Heart left ventricle (tissue), 16 donors: ENCODE measurements at places on chromosomes 4 and X. TPM values are rescaled to one million over a fixed set of nuclear protein-coding genes. Genes with fewer than 3 reads are reported as not detected.

MYL5 gene
- total RNA-seq: 3.0 TPM

NLGN3 gene
- 0.32 TPM for total RNA-seq

HPGD gene
- 0.81 TPM for total RNA-seq

DNA sequence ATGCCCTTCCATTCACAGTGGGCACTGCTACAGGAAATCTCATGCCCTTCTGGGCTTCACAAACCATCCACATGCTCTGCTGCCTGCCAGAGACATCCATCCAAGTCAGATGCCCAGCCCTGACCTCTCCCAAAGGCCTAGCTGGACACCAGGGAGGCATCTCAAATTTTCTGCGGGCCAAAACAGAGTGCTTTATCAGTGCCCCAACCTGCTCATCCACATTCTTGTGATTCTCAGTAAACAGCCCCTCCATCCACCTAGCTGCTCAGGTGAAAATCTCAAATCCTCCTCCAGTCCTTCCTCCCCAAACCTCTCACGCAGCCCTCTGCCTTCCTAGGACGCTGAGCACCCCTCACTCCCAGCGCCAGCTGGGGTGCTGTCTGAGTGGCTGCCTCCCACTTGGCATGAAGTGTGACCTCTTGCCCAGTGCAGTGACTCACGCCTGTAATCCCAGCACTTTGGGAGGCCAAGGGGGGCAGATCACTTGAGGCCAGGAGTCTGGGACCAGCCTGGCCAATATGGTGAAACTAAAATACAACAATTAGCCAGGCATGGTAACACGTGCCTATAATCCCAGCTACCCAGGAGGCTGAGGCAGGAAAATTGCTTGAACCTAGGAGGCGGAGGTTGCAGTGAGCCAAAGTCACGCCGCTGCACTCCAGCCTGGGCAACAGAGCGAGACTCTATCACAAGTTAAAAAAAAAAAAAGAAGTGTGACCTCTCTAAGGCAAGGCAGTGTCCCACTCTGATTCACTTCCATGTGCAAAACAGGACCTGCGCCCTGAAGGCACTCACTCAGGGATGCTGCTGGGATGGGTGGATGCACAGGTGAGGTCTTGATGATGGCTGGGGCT lies 1.7 kb upstream of the AFAP1 start:
- H3K4me3 ChIP-seq: no peak overlapping the region
- no peak for DNase-seq
- peaks cover 4% of the 10 kb centered on the region for H3K27me3 ChIP-seq

FGG gene
- total RNA-seq: 0.35 TPM

- no peak for DNase-seq
- H3K4me1 ChIP-seq: peaks cover 8% of the 10 kb centered on the region
- no peak overlapping the region for H3K4me3 ChIP-seq
- H3K27me3 ChIP-seq: no peaks in the 10 kb centered on the region
- peaks cover 88% of the 10 kb centered on the region for H3K36me3 ChIP-seq
These were observed 68.7 kb upstream of the ADAD1 start for GRCh38 chr4:122309988-122310626.

- no peaks in the 10 kb centered on the region for H3K4me1 ChIP-seq
- no peak overlapping the region for H3K4me3 ChIP-seq
- H3K27me3 ChIP-seq: no peaks in the 10 kb centered on the region
- H3K36me3 ChIP-seq: no peaks in the 10 kb centered on the region
- no peak overlapping the region for H3K27ac ChIP-seq
These were observed 42.2 kb upstream of the EPGN start for GRCh38 chr4:74266081-74266480.

DNA sequence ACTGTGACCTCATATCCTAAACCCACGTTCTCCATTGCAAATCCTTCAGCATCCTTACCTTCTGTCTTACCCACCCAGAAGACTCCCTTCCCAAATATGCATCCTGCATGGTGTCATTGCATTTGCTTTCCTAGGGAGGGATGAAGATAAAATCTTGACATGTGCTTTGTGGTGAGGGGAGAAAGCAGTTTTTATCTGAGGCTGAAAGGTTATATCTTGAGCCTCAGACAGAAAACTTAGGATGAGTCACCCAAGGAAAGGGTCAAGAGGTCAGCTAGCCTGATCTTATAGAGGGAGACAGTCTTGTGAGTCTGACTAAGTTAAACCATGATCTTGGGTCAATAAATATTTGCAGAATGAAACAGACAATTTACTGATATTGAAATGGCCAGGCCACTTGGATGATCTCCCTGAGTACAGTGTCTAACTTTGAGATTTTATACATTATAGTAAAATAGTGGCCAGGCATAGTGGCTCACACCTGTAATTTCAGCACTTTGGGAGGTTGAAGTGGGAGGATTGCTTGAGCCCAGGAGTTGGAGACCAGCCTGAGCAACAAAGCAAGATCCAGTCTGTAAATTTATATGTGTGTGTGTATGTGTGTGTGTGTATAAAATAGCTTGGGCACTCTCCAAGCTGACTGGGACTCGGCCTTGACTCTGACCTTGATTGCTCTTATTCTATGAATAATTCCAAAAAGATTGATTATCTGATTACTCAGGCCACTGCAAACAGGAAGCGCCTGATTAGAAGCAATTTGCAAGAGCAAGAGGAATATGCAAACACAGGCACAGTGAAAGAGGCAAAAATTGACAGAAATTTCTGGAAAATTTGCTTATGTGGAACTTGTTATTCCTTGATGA lies 15.4 kb upstream of the FAM9C start:
- H3K4me1 ChIP-seq: no peaks in the 10 kb centered on the region
- H3K27ac ChIP-seq: no peak overlapping the region
- H3K27me3 ChIP-seq: peaks cover 8% of the 10 kb centered on the region
- no peak overlapping the region for H3K4me3 ChIP-seq
- no peak for DNase-seq

- peak overlapping the region; percentile 49 for H3K4me3 ChIP-seq
- H3K4me1 ChIP-seq: no peaks in the 10 kb centered on the region
- H3K36me3 ChIP-seq: no peaks in the 10 kb centered on the region
- no peak for DNase-seq
These were observed 31.4 kb upstream of the BBS12 start for GRCh38 chr4:122701061-122701460.

ZAR1 gene
- not detected for total RNA-seq

DNA sequence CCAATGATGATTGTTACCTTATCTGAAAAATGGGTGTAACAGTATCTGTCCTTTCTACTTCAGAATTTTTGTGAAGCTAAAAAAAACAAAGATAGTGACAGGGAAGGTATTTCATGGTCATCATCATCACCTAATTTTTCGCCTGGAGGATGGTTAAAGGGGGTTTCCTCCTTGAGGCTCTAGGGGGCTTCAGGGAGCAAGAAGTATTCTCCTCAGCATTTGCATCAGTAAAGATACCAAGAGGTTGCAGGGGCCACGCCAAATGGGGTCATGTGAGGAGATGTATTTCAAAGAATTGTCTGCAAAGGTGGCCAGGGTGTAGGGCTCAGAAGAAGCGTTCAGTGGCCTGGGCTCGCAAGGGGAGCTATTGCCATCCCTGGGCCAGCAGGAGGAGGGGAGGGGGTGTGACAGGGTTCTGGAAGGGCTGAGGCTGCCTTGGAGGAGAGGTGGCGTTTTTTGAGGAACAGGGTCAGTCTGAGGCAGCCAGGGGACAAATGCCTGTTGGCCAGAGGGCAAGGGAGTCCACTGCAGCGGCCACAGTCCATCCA lies 7.3 kb upstream of the NSG1 start:
- DNase-seq: no peak
- no peaks in the 10 kb centered on the region for H3K4me1 ChIP-seq
- no peaks in the 10 kb centered on the region for H3K36me3 ChIP-seq
- H3K27ac ChIP-seq: no peak overlapping the region
- no peak overlapping the region for H3K4me3 ChIP-seq

DNA sequence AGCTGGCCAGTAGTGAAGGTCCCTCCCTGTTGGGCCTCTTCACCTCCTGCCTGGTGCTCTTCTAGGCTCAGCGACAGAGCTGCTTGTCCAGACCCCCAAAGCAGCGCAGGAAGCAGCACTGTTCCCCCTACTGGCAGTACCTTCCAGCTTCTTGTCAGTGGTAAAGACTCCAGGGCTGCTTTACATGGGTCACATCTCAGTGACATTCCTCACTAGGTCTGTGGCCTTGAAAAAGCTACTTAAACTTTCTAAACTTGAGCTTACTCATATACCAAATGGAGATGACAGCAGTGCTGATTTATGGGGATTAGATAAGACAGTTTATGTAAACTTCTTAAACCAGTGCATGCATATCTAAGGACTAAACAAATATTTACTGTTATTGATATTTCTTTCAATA lies 117.3 kb downstream of the FAT4 start:
- H3K4me3 ChIP-seq: no peak overlapping the region
- no peaks in the 10 kb centered on the region for H3K36me3 ChIP-seq
- peak; percentile 36 for DNase-seq

SOD3 gene
- 92.1 TPM for total RNA-seq

BBS12 gene
- 10.4 TPM for total RNA-seq

GRCh38 chr4:24589448-24589847 lies 5.1 kb upstream of the DHX15 start:
- no peak overlapping the region for H3K27ac ChIP-seq
- H3K4me3 ChIP-seq: no peak overlapping the region
- no peaks in the 10 kb centered on the region for H3K27me3 ChIP-seq
- H3K36me3 ChIP-seq: no peaks in the 10 kb centered on the region
- no peaks in the 10 kb centered on the region for H3K4me1 ChIP-seq

- no peak overlapping the region for H3K4me3 ChIP-seq
- no peak for DNase-seq
- no peaks in the 10 kb centered on the region for H3K4me1 ChIP-seq
- H3K36me3 ChIP-seq: no peaks in the 10 kb centered on the region
These were observed 19.7 kb upstream of the MTM1 start for GRCh38 chrX:150548684-150549083.

SLC16A2 gene
- total RNA-seq: 8.0 TPM

- H3K27ac ChIP-seq: no peak overlapping the region
- DNase-seq: no peak
- no peaks in the 10 kb centered on the region for H3K4me1 ChIP-seq
- H3K27me3 ChIP-seq: no peaks in the 10 kb centered on the region
- no peak overlapping the region for H3K4me3 ChIP-seq
These were observed 99.8 kb downstream of the ARSF start for GRCh38 chrX:3141031-3141430.

DNA sequence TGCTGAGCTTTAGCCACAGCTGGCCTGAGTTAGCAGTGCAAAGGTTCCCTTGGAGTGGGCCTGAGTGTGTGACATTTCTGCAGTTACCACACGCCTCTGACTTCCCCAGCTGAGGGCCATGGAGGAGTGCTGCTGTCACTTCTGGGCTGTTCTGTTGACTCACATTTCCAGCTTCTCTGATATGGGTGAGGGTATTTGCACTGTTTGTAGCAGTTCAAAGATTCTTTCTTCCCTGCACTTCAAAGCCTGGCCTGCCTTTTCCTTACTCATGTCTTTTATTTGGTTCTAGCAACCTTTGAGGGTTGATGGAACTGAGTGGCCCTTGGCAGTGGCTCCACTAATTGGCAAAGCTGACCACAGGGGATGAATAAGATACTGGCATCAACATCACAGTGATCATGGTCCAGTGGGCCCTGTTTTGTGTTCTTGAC lies 26.4 kb upstream of the SCML1 start:
- H3K36me3 ChIP-seq: no peaks in the 10 kb centered on the region
- no peak for DNase-seq
- H3K4me1 ChIP-seq: no peaks in the 10 kb centered on the region
- no peaks in the 10 kb centered on the region for H3K27me3 ChIP-seq

CFP gene
- total RNA-seq: 2.0 TPM

NMU gene
- total RNA-seq: not detected

GRCh38 chr4:156336511-156336910 lies 382.8 kb upstream of the CTSO start:
- no peaks in the 10 kb centered on the region for H3K4me1 ChIP-seq
- no peaks in the 10 kb centered on the region for H3K27me3 ChIP-seq
- no peak overlapping the region for H3K4me3 ChIP-seq
- no peak overlapping the region for H3K27ac ChIP-seq
- no peak for DNase-seq

DNA sequence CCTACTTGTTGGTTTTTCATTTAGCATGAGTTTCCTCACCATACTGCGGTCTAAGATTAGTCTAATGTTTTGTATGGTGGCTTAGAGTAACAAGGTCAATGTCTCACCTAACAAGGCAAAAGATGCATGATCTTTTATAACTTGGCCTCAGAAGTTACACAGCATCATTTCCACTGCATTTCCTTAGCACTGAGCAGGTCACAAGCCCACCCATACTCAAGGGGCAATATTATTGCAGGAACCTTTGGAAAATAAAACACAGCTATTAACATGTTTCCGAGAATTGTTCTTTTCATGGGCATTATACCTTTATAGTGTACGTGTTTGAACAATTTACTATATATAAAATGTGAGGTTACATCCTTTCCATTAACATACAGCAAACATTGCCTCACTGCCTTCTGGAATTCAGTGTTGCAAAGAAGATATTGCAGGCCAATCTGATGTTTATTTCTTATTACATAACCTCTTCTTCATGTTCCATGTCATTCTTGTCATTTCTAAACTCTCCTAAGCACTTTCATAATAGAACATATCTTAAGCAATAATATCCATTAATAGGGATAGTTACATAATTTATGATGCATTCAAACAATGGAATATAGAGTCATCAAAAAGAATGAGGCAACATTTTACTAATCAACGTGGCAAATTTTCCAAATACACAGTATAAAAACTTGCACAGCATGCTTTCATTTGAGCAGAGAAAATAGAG lies 153.8 kb downstream of the AREG start:
- no peak overlapping the region for H3K4me3 ChIP-seq
- H3K4me1 ChIP-seq: no peaks in the 10 kb centered on the region
- no peak for DNase-seq
- no peaks in the 10 kb centered on the region for H3K36me3 ChIP-seq
- no peaks in the 10 kb centered on the region for H3K27me3 ChIP-seq

DNA sequence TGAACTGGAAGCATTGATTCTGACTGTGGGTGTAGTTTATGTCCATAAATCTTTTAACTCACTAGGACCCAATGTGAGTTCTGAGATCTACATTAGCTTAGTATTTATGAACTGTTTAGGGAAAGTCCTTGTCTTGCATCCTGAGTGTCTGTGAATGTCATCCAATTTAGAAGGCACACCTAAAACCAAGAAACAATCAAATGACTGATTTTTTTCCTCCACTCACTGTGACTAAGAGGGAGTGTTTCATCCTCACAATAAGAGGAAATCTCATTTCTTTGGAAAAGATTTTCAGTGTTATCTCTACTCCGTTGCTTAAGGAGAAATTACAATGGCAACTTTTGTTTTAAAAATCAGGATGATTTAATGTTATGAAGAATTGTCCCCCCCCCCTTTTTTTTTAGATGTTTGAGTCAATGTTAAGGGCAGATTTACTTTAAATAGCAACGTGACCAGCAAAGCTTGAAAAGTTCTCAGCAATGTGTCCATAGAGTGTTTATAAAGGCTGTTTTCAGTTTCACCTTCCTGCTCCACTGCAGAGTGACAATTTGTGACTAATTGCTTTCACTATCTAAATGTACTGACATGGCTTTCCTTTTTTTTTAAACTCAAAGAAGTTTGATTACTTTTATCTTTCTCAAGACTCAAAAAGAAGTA lies 173.0 kb downstream of the SPCS3 start:
- DNase-seq: no peak
- no peaks in the 10 kb centered on the region for H3K4me1 ChIP-seq
- H3K27ac ChIP-seq: no peak overlapping the region
- H3K4me3 ChIP-seq: no peak overlapping the region

C4orf36 gene
- total RNA-seq: 1.1 TPM
